ENCODE measurements at places on chromosomes 1 and 21.

GRCh38 chr21:25638660-25639550 is at the start of gene JAM2:
Gene JAM2, plus strand, starts transcription at chr21:25639258. Its CDS starts 564 bp downstream, at chr21:25639822.
- DNase-seq = peak; percentile 23

DNA sequence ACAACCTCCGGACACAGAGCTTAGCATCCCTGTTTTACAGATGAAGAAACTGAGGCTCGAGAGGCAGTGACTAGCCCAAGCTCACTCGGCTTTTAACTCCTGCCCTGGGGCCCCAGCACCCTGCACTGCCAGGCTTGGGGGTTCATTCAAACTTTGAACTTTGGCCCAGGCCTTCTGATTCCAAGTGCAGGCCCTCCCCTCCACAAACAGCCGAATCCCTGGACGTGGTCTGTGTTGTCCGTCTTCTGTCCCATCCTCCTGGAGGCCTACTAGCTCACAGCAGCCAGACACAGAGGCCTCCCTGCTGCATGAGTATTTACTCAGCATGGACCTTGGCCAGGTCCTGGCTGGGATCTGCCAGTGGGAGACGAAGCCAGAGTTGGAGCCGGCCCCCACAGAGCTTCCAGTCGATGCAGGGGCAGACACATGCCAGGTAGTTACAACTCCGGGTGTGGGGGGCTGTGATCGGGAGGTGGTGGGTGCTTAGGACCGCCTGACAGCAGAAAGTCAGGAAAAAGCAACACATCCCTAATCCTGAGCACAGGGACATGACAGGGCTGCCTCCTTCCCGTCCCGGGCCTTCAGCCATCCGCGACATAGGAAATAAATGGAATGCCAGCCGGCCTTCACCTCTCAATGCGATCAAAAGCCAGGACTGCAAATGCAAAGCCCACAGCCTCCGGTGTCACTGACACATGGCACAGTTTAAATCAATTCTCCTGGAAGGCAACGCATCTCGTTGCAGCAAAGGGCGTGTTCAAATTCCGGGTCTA is 7.4 kb downstream of the IFFO2 start:
- no peak for DNase-seq

DNA sequence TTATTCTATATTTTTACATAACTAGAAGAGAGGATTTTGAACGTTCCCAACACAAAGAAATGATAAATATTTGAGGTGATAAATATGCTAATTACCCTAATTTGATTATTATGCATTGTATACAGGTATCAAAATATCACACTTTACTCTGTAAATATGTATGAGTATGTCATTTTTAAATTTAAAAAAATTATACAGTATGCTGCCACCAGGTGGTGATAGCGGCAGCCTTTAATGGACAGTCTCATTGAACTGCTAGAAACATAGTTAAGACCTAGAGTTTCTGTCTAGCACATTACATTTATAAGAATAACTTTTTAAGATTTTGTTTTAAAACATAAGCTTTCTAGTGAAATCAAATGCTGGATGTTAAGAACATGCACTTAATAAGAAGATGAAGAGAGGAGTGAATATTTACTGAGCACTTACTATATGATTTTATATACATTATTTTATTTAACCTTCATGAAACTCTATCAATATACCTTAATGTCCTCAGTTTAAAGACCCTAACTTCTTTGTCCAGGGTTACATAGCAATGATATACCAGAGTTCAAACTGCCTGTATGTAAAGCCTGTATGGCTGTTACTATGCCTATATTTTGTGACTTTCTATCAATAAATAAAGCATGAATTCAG is 207.1 kb downstream of the NUF2 start:
- DNase-seq = no peak

DNA sequence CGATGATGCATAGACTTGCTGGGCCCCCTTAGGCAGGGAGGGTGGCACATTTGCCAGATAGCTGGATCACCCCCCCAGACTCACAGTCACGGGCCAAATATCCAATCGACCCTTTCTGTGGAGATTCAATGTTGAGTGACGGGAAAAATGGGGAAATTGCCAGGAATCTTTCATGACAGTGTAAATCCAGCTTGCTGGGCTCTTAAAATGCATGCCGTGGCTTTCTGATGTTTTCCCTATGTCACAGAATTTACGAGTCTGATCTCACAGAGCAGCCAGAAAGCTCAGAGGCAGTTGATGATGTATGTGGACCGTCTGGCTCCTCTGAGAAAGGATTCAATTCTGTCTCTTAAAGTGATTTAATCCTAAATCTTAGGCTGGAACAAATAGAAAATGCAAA is 150.1 kb upstream of the ZNF644 start:
- no peak for DNase-seq

DNA sequence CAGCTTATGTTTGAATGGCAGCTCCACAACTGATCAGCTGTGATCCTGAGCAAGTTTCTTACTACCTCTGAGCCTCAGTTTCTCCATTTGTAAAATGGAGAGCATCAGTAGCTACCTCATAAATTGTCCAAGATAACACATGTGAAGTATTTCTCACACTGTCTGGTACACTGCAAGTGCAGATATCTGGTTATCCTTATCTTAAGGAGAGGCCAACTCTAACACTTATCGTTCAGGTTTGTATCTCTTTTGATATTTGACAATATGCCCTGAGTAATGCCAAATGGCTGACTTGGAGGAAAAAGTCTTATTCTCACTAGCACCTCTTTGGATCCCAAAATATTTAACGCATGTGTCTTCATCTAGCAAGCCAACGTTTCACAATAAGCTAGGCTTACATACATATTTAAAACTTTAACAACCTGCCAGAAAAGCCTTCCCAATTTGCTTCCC is 2.7 kb downstream of the CSRP1 start:
- DNase-seq = no peak

DNA sequence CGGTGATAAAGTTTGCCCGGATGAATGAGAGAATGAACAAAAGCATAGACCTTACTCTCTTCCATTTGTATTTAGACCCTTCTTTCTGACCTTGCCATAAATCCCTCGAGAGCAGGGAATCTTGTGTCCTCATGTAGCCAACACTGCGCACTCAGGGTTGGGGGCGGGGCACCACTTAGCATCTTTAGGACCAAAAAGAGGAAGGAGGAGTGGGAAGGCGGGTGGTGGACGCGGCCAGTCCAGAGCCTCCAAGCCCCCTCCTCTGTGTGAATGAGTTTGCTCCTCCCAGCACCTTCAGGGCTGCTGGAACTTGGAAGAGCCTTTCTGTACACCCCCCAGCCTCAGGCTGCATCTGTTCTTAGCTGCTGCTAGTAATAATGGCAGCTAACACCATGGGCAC is 141.9 kb upstream of the TMEM51 start:
- DNase-seq = no peak

- DNase-seq = no peak
These were observed 70.6 kb downstream of the MRPL37 start for GRCh38 chr1:54270543-54270942.

- DNase-seq = no peak
These were observed 312.8 kb downstream of the CAMTA1 start for GRCh38 chr1:7097938-7098592.

- no peak for DNase-seq
These were observed 46.1 kb upstream of the ARHGAP29 start for GRCh38 chr1:94283462-94283861.

DNA sequence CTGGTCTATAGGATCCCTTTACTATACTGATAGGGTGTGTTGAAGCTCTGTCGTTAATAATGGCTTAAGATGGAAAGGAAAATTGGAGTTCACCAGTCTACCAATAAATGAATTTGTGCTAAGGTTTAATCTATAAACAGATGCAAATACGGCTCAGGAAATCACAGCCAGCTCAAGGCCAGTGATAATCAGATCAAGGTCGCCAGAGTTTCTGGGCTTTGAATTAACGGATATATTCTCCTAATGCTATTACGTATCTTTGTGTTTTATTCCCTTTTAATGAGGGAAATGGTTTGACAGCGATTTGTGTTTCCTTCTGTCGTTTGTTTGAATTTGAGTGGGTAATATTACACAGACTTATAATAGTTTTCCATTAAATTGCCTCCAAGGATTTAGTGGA is 279.6 kb downstream of the BACH1 start:
- DNase-seq = no peak

DNA sequence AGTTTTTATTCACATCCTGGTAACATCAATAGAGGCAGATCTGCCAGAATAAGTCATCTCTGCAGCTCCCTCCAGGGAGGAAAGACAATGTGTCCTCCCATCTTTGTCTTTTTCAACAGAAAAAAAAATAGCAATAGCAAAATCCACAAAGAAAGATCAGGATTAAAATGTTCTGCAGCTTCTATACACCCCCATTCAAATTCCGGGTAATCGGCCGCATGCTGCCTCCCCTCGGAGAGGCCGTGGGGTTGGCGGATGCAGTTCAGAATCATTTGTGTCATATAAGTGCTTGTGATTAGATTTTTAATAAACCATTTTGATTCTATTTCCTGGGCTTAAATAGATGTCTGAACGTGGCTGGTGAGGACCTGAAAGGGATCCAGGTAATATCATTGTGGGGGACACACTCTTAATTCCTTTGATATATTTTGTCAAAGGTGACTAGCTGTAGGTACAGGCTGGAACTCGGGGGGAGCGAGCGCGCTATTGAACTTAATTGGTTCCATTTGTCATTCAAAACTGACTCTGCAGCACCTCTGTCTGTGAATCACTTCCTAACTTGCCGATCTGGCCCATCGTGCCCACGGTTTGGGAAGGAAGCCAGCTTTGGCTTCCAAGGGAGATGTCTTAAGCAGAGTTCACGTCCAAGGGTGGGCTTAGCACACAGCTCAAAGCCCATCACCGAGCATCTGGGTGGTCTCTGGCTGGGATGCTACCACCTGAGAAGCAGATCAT is 85.6 kb upstream of the ARHGEF16 start:
- DNase-seq = no peak

DNA sequence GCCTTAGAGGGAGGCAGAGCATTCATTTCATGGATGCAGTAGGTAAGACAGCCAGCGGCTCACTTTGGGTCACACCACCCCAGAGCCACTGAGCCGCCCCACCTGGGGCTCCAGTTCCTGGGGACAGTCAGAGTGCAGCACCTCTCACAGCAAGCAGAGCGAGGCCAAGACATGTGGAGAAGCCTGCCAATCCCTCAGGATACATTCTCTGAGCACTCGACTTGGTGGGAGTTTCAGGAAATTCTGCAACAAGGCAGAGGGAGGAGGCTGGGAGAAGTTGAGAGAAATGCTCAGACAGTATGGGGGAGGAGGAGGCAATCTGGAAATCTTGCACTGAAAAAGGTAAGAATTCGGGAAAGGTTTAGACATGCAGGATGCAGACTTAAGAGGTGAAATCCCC is 60.8 kb upstream of the WLS start:
- no peak for DNase-seq

GRCh38 chr1:42674214-42674613 is 8.0 kb upstream of the YBX1 start:
- DNase-seq = no peak

- DNase-seq = no peak
These were observed 30.4 kb upstream of the CR2 start for GRCh38 chr1:207423560-207424292.

GRCh38 chr1:114037962-114038816 is 58.9 kb downstream of the OLFML3 start:
- no peak for DNase-seq

DNA sequence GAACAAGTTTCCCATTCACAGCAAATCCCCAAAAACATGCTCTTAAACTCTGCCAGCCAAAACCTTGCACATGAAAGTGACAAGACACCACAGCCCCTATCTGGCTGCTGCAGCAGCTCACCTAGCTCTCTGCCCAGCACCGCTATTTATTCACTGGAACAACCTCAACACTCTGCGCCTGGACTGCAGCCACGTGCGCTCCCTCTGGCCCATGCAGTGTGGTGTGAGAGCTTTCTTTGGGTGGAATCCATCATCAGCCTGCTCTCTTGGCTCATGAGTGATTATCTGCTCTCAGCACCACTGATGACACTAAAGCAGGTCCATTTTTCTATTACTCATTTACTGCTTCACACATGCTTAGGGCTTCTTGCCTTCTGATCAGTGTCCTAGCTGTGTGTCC is 11.4 kb downstream of the KCNJ6 start:
- no peak for DNase-seq

- DNase-seq = no peak
These were observed 243.4 kb downstream of the TRABD2B start for GRCh38 chr1:47753808-47754207.

DNA sequence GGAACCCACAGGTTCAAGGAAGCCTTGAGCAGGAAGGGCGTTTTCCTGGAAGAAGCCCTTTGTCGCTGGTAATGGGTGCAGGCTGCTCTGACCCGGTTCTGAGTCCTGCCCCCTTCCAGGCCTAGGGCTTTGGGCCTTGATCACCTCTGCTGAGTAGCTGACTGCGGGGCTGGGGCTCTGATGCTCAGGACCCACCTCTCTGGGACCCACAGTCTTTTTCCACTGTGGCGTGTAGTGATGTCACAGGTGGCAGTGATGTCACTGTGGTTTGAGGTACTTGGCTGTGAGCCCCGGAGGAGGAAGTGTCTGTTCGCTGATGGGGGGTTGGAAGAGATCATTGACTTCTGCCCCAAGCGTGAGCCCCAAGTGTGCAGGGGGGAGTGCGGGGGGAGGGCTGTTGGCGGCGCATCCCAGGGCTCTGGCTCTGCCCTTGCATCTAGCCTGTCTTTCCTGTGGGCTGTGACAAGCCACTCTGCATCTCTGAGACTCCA is 6.9 kb downstream of the TNFRSF1B start:
- peak; percentile 94 for DNase-seq

- DNase-seq = no peak
These were observed 116.6 kb downstream of the ATG4C start for GRCh38 chr1:62900566-62900965.

DNA sequence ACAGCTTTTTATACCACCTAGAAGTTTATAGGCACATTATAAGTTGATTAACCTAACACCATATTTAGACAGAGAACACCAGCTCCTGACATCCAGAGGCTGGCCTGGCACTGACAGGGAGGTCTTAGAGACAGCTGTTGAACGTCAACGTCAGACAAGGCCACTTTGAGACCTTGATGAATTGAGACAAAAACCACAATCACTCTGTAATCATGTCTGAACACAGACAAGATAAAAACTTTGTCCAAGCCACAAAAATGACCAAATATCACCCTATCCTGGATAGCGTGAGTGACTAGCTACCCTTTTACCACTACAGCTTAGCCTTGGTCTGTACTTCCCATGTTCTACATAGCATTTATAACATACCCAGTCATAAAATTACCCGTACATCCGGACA is 403.6 kb upstream of the CHRM3 start:
- DNase-seq = no peak

DNA sequence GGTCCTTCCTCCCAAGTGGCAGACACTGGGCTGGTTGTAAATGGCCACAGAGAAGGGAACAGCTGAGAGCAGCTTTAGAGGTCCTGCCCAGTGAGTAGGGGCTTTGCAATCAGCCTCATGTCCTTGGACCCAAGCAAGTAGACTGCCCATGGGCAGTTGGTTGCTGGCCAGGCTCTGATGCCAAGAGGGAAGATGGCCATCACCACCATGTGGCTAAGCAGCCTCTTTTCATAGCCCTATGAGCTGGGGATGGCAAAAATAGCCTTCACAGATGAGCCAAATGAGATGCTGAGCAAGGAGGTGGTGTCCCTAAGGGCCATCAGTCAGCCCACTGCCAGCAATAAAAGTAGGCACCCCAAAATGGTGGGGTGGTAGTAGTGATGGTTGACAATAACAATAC is 3.2 kb downstream of the DISP3 start:
- DNase-seq = no peak

- no peak for DNase-seq
These were observed 25.6 kb upstream of the POGK start for GRCh38 chr1:166813508-166814223.

Measured in CD4-positive, alpha-beta T cell treated with Interleukin-12 subunit alpha and Interleukin-12 subunit beta, for 1 hour (primary cell).